ENCODE measurements at places on chromosomes 1 and 21.

DNA sequence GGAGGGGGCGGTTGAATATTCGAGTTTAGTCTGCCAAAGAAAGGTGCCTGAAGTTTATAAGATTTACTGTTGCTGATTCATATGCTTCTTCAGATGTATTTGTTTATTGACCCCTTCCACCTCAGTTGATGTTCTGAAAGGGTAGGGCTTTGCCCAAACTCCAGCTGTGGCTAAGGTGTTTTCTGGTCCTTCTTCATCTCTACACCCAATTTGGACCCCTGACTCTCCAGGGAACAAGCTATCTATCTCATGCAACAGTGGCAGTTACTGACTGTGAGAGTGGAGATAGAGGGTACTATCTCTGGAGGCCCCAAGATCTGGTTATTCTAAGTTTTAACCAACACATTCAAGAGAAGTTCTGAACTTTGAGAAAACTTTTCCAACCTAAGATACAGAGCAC is 12.6 kb upstream of the ALG14 start:
- no peak for DNase-seq

DNA sequence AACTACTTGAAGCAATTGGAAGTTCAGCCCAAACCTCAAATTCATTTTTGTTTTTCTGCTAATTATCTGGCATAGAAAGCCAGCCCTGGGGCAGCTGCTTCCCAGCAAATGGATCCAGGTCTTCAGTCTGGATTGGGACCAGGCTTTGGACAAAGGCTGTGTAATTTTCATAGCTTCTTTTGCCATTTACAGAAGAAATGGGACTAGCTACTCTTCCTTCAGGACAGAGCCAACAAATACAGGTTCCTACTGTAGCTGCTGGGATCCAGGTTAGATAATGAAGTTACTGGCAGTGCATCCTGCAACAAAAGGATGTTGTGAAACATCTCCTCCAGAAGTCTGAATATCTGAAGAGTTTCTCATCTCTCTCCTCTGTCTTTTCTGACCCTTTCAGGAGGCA is 171.5 kb upstream of the CAMK1G start:
- DNase-seq = no peak

DNA sequence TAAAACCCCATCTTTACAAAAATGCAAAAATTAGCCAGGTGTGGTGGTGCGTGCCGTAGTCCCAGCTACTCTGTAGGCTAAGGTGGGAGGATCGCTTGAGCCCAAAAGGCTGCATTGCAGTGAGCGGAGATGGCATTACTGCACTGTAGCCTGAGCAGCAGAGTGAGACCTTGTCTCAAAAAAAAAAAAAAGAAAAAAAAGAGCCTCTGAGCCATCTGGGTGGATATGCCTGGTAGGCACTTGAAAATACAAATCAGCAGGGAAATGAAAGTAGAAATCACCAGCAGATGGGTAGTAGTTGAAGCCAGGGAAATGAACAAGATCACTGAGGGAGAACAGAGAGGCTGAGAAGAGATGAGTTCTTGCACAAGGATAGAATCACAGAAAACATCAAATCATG is 131.0 kb upstream of the HMCN1 start:
- no peak for DNase-seq

DNA sequence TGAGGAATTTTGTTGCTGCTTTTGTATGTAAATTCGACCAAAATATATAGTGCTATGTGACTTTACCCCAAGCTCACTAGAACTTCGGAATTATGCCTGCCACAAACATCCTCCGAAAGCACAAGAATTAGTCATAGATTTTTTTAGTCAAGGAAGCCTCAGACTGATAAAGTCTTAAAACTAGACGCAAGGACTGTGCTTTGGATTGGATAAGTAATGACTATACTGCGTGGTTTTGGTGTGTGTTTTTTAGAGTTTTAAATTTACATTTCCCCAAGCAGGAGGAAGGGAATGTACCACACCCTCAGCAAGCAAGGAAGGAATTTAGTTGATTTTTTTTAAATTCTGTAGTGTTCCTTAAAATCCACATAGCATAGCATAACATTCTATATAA is 10.3 kb downstream of the WLS start:
- DNase-seq = no peak

DNA sequence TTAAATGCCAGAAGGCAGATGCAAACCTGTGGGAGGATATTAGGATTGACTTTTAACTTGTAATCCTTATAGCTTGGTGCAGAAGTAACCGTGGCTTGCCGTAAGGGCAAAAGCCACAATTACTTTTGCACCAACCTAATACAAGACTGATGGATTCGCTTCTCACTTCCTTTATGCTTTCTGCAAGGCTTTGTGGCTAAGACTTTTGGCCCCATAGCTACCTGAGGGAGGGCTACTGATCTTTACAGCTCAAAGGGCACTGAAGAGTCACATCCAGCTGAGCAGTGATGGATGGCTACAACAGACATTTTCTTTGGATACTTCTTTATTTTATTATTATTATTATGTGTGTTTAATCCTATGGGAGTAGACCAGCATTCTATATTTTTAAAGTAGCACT is 140.4 kb downstream of the ST6GALNAC5 start:
- DNase-seq = no peak

Measured in activated CD4-positive, alpha-beta T cell treated with anti-CD3 and anti-CD28 coated beads for 4 hours (primary cell).